ENCODE measurements at places on chromosomes 5 and 9.

DNA sequence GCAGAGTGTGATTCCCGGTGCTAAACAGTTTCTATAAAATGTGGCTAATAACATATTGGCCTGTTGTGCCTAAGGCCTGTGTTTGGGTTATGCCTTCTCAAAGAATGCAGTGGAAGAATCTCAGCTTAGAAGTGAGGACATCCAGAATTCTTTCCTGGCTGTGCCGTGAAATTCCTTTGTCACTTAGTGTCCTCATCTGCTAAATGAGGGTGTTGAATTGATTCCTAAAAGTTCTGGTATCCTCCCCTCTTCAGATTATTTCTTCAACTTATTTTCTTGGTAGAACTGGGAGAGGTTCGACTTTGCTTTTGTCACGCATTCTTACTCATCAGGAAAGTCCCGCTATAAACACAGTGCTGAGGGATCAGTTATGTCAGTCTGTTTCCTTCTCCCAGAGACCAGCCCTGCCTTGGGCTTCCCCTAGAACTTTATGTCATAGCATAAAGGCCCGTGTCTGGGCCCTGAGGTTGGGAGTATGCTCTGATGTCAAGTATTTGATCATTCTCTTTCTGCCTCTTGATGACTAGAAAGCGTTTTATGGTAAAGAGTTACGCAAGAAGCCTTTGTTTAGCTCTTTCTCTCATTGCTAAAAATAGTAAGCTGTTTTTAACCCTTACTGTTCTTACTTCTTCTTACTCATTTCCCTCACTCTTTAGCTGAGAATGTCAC lies 29.5 kb downstream of the MTAP start:
- DNase-seq, result no peak

DNA sequence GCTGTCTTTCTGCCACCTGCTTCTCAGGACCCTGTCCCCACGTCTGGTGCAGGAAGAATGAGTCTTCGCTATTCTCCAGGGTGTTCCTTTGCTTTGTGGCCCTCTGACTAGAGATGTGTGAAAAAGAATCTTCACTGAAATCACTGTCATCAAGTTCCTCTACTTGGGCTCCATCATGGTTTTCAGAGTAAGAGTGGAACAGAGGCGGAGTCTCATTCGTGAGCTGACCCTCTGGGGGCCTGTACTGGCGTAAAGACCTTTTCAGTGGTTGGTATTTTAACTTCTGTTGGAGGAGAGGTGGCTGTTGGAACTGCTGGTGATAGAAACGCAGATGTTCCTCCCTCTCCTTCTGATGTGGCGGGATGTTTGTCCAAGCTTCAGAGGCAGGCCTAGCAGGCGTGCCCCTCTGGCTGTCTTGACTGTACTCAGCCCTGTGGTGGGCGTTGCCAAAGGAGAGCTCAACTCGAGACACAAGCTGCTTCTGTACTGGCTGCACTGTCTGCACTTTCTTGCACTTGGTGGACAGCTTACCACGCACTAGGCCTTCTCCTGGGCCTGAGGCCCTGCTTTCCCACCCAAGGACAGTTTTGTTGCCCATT lies 72.0 kb downstream of the KIF24 start:
- no peak for DNase-seq

DNA sequence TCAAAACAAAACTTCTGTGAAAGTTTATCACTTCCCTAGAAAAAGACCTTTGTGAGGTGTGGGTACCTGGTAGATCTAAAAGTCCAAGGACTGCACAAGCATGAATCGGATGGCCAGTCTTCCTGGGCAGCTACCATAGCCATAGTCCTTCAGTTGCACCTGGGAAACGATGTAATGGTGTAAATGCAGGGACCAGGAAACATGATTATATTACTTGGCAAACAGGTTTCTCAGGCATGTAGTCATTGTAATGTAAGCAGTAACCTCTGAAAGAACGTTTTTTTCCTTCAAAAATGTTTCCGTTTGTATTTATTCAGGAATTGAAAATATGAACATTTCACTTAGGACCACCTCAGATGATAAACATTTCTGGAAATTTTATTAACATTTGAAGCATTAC lies 433.4 kb downstream of the DTWD2 start:
- no peak for DNase-seq

- DNase-seq, result no peak
Observed at GRCh38 chr5:16809395-16810207, 126.5 kb downstream of the MYO10 start.

DNA sequence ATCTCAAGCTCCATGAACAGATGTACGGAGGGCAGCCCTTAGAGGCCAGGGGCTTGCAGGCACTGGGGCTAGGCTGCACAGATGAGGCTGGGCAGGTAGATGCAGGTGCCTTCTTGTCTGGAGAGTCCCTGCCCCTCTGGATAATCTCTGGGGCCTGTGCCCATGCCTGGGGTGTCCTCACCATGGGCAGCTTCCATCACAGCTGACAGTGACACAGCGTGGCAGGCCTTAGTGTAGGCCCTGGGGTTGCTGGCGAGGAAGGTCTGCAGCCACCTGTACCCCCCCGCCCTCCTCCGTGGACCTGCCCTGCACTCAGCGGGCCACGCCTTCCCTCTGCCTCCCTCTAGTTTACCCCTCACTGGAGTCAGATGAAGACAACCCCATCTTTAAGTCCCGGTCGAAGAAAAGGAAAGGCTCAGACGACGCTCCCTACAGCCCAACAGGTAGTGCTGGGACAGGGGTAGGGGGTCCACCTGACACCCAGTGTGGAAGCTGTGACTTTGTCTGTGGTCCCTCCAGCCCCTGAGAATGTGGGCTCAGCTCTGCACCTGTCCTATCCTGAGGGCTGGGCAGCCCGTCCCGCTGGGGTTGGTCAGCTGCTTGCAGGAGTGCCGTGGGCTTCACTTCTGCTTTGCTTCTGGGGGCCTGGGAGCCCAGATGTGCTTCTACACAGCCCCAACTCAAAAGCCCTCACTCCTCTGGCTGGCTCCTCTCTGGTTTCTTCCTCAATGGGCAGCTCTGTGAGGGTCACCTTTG lies 98.4 kb downstream of the PHF2 start:
- DNase-seq, result no peak

DNA sequence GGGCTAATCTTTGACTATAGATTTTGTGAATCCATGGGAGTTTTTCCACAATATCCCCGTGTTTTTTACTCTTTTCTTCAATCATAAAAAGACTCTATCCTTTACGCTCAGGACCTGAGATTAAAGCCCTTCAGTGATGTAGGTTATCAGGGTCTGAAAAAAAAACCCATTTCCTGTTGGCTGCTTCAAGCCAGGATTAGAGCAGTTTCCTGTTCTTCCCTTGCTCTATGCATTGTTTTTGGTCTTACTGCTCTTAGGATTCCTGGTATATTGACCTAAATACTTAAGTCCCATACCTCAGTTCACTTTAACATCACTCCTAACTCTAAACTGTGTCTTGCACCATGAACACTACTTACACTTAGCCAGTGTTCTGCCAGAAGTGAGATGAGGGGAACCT lies 319.3 kb upstream of the CHD1 start:
- no peak for DNase-seq

DNA sequence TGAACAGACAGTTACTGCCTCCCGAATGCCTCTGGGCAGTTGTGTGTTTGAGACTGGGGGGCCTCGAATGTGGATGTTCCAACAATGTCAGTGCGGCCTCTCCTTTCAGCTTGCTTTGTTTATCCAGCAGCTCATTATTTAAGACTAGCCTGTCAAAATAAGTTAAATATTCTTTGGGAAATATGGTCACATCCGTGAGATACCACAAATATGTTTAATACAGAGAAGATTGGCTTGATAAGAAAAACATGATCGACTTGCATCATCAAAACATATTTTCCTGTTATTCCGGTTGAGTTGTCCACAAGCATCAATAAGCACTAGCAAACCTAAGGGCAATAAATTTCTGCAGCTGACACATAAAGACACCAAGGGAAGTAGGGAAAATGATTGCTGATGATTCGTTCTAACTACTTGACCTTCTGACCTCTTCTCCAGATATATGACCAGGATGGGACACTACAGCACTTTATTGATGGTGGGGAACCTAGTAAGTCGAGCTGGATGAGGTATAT lies 66.5 kb downstream of the PRDM6 start:
- DNase-seq, result no peak

DNA sequence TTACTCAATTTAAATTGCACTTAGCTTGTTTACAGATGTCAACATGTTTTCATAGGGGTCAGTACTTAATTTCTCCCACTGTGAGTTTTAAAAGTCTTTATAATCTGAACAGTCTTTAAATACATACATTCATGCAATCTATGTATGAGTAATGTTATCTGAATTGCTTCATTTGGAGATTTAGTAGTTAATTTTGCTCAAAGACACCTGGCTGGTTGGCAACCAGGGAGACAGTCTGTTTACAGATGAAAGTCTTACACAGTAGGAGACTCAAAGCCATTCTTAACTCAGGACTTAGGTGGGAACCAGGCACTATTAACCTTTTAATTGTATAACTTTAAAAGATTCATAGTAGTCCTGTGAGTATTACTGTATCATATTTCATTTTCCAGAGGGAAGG lies 29.3 kb downstream of the DAB2 start:
- no peak for DNase-seq

DNA sequence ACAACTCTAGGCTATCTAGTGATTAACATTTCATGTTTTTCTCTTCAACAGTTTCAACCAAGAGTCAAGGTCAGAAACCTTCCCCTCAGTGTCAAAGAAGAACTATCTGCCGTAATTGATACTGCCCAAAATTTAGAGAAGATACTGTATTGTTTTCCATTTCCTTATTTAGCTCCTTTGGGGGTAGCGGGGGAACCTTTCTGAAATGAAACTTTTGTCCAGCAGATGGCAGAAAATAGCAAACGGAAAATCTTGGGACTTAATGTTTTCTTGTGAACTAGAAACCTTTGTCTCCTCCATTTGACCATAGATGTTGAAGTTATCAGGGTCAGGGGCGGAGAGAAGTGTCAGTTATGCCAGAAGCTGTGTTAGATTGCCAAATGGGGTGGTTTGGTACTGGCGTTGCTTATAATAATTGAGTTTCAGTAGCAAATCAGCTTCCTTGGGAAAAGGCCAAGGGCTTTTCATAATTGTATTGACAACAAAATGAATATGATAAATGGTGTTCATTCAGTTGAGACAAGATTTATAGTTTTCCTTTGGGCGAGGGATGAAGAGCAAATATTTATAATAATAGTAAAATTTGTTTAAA lies 101.7 kb upstream of the TLX3 start:
- DNase-seq, result no peak

- DNase-seq, result no peak
Observed at GRCh38 chr9:88753691-88754367, 218.9 kb downstream of the NXNL2 start.

DNA sequence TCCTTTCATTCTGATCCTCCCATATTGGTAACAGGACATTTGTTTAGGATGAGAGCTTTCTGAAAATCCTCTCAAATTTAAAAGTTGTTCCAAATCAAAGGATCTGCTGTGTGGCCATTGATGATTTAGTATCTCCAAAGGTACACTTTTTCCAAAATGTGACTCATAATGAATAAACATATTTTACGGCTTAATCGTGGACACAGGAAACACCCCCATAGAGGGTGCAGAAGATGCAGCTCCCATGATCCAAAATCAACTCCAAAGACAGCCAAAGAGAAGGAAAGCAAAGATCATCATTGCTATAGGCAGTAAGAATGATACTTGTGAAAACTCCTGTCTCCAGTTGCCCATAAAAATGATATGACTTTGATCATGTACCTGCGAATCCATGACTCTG lies 239.7 kb downstream of the PIK3R1 start:
- DNase-seq, result no peak

DNA sequence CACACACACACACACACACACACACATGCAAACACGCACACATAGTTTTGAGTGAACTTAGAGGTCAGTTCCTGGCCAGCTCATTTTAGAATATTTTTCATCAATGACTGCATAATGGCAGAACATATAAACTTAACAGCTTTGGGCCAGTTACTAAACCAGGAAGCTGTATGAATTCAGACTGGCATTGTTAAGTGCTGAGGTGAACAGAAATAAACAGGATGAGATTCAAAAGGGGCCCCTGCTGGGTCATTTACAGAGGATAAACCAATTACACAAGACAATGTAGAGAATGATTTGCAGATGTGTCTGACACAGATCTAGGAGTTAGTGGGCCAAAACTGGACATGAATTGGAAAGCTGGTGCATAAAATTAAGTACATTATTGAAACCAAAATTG lies 44.6 kb downstream of the MARCHF11 start:
- DNase-seq, result no peak

- no peak for DNase-seq
Observed at GRCh38 chr5:149125386-149125891, 15.9 kb upstream of the ABLIM3 start.

DNA sequence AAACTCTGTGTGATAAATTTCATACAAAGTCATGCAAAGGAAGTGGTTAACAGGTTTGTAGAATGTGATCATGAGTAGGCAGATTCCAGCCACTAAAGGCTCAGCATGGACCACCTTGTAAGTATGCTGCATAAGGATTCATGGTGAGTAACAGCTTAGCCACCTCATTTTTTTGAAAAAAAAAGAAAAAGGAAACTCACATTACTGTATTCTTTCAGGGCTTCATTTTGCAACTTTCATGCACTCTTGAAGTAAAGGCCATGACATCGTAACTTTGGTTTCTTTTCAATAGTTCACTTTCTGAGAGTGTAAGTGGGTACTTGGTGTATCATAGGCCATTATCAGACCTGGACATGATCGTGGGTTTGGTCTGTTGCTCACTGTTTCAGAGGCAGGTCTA lies 175.1 kb downstream of the PCSK1 start:
- no peak for DNase-seq

DNA sequence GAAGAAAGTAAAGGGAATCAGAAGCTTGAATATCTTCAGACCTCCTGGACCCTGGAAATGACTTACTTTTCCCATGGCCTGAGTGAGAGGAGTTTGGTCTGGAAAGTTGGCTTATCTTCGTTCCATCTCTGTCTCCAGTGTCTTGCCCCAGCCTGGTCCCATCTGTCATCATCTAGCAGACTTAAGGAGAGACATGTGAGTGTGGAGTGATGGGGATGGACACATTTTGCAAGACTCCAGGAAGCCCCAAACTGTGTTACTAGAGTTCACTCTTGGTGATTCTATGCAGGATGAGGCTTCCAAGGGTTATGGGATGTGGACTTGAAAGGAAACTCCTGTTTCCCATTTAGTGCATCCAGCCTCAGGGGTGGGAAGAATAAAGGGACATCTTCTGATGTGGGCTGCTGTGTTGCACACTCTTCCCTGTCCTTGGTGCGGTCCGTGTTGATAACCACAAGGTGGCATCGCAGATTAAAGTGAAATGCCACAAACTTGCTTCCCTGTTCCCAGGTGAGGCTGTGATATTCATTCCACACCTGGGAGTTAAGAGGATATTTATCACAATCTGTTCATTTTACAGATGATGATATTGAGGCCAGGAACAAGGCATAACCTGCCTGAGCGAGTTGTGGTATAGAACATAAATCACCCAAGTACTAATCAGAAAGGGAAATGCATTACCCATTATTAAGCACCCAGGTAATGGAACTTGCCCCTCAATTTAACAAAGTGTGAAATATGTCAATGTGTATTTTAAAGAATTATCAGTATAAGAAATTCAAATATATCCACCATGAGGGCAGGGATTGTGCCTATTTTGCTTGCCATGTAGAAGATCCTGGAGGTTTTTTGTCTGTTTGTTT lies 269.9 kb upstream of the PAPPA start:
- DNase-seq, result no peak

- peak; percentile 56 for DNase-seq
Observed at GRCh38 chr9:111896942-111897600, 457 bp downstream of the UGCG start.

- no peak for DNase-seq
Observed at GRCh38 chr9:71519098-71519696, 249.1 kb downstream of the CEMIP2 start.

Measured in caudate nucleus (tissue), 63 donors.